Stimulated activated CD4-positive, alpha-beta T cell treated with anti-CD3 and anti-CD28 coated beads, Interleukin-15, amount 100 ng/mL, for 48 hours (primary cell): ENCODE measurements at places on chromosomes 5 and 9.

GRCh38 chr5:68240202-68240601, 24.6 kb downstream of the PIK3R1 start:
- no peak for DNase-seq

GRCh38 chr5:153571162-153571561, 80.7 kb downstream of the GRIA1 start:
- DNase-seq, result no peak

DNA sequence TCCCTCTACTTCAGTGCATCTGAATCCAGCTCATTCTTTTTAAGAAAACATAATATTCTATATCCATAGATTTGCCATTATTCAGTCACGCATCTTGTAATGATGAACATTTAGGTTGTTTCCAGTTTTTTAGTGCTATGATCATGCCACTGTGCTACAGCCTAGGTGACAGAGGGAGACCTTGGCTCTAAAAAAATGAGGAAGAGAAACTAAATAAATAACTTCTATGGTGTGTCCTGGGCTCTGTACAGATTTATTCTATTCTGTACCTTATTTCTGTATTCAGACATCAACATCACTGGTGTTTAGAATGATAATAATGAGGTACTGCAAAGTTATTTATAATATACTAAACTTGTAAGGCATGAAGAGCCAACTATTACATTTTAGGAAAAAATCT, 45.9 kb downstream of the PDE8B start:
- DNase-seq, result no peak

DNA sequence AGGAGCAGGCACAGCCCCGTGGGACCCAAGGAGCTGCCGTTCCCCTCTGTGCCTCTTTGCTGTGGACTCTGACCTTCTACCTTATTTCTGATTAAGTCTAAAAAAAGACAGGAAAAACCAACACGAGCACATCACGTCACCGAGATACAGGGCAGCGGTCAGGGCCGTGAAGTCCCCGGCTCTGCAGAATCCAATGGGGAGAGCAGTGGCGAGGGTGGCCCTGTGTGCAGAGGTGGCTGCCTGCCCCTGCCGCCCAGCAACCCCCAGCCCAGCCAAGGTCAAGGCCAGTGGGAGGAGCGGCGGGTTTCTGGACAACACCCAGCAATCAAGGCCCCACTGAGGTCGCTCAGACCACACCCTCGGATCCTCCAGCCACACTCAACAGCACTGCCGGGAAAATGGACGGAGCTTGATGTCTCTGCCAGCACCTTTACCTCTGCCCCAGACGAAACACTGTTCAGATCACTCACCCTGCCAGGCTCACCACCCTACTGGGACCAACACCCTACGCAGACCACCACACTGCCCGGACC, 32.7 kb upstream of the SLC9A3 start:
- DNase-seq, result no peak

GRCh38 chr5:33688066-33688465, 203.7 kb downstream of the ADAMTS12 start:
- no peak for DNase-seq

GRCh38 chr9:35367451-35367850, 122.5 kb upstream of the RUSC2 start:
- DNase-seq, result no peak

DNA sequence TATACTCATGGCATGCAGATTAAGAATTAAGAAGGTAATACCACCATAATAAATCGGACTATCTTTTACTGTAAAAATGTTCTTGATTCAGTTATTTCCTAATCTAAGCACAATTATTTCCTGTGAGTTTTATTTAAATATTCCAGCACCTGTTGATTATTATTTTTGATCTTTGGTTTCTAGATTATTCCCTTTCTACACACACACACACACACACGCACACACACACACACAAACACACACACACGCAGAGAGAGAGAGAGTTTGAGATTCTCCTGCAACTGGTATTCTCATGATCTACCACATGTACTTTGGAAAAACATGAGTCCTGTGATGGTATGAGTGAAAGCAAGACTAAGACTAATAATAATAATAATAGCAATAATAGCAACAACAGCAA, 17.0 kb upstream of the CKMT2 start:
- DNase-seq, result no peak

GRCh38 chr9:20622330-20623020, at the start of gene MLLT3:
Gene MLLT3 (minus strand): TSS chr9:20622499.
- peak; percentile 94 for DNase-seq

DNA sequence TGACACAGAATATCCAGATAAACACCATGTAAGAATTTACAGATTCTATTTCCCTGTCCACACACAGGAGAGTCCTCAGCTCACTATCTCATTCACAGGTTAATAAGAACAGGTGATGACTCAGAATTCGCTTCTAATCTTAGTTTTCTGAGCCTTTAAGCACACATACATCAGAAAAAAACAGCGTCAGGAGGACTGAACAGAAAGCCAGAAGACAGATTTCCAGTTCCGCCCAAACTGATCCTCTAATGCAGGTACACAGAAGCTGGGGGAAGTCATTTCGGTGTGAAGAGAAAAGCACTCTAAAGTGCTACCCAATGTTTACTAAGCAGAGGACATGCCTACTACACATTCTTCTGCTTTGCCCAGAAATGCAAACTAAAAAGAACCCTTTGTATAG, 1.6 kb downstream of the CEMIP2 start:
- DNase-seq, result no peak

GRCh38 chr9:82410306-82410705, 421.7 kb downstream of the SPATA31D1 start:
- DNase-seq, result no peak

DNA sequence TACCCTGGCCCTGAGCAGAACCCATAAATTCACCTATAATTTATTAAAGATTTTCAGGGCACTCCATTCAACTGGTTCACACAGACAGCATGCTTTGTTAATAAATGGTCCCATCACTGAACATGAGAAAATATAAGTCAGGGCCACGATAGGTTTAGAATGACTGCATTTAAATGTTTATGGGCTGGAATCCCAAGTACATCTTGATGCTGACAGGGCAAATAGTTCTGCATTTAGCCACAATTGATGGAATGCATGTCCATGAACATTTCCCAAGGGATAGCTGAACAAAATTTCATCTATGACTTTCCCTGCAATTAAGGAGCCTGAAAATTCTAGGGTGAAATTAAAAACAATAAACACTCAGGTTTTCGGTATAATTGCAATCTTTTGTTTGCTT, 124.5 kb downstream of the CAAP1 start:
- DNase-seq, result no peak

DNA sequence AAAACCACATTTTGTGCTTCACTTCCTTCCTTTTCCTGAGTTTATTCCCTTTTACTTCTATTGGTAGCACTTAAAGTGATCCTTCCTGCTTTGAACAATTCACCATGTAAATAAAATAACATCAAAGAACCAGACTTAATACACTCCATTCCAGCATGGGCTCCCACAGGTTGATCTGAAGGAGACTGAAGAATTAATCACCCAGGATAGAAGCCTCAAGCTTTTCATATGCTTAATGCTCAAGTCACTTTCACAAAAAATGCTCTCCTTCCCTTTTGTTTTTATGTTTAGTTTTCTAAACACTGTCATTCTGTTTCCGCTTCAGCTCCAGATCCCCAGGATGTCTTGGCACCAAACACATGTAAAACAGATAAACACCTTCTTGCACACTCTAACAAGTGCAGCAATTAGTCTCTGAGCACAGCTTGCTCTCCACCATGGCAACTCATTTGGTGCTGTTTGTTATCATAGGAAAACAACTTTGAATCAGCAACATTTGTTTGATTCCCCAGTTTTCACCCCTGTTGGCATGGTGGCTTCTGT, 37.0 kb downstream of the DMRTA1 start:
- DNase-seq, result no peak

DNA sequence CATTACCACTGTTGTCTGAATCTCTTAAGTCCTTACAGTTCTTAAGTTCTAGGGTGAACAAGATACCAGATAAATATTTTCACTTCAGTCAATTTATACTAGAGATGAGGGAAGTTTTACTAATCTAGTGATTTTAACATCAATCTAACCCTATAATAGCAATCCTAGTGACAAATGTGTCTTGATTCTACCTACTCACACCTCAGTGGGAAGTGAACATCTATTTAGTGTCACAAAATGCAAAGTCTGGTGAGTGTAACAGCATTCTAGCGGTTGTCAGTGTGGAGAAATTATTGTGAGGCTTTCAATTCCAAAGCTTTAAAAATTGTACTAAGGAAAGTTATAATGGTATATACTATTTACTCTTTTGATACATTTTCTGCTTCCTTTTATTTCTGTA, 225.8 kb upstream of the CYLC2 start:
- no peak for DNase-seq

GRCh38 chr5:155082401-155082800, 68.8 kb downstream of the KIF4B start:
- DNase-seq, result no peak

DNA sequence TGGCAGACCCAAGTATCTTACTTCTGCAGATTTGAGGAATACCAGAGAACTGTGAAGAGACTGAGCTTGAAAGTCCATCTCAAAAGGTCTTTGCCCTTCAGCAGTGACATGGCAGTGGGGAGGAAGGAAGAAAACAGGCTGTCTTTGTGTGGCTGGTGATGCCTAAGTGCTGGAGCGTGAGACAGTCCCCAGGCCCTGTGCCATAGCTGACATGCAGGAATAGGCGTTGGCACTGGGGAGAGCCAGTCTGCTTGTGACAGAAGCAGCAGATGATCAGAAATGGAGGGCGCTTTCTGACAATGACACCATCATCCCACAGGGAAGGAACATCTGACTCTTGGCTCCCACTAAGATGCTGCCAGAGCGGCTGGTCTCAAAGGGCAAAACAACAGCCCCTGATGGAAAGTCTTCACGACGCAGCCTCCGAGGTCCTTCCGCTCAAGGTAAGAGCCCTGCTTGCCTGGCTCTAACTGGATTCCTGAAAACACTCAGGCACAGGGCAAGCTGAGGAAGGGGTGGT, 15.5 kb upstream of the GLRX start:
- DNase-seq, result no peak

DNA sequence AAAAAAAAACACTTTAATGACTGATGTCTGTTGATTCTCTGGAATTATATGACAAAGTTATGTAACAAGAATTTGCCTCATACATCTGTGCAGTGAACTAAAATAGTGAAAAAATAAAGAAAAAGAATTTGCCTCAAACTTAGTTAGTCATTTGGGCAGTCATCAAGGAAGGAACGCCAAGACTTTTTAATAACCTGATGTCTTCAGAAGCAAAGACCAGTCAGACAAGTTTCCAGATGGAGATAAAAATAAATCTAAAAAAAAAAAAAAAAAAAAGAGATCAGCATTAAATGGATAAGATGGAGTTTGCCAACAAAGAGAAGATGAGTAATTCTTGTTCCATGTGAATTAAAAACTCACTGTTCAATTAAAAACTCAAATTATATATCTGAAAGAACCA, 52.3 kb upstream of the JMY start:
- DNase-seq, result no peak

DNA sequence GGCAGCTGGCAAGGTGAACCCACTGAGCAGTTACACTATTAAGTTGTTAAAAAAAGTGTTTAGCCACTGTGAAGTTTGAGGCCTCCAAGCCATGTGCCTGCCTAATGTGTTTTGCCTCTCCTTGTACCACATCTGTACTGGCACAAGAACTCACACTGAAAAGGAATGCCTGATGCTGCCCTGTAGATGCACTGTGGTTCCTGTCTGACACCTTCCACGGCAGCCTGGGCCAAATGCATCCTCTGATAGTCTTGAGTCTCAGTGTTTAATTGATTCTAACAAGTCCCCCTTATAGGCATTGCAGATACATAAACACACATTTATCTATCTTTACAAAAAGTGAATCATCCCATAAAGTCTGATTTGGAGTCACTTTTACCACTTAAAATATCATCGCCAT, 169.9 kb downstream of the TTC39B start:
- DNase-seq, result no peak

DNA sequence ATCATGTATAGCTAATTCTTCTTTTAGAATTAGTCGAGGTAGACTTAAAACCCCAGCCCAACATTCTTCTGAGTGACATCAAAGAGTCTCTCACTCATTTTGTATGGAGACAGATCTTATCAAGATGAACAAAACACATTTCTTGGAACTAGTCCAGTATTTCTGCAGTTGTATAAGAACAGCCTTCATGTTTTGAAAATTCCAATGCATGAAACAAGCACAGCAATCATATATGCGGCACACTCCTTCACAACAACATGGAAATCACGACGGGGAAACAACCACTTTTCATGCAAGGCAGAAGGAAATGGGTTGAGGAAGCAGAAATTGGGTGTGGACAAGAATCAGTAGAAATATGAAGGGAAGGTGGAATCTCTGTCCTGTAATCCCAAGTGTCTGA, 113.8 kb downstream of the PLK2 start:
- no peak for DNase-seq

DNA sequence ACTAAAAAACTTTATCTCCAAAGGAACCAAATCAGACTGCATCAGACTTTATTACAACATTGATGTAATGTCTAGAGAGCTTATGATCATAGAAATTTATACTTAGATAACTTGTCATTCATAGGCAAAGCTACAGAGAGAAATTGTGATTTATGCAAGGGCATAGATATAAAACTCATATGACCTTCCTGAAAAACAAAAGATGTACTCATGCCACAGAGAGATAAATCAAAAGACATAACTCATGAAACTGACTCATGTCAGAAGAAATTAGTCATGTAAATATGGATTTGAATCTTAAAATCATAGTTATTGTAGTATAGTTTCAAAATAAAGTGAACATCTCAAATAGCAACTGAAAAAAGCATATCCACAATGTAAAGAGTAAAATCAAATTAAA, 186.2 kb downstream of the GABBR2 start:
- no peak for DNase-seq

GRCh38 chr9:79639354-79639753, 67.6 kb downstream of the TLE4 start:
- no peak for DNase-seq

- no peak for DNase-seq
Measured at GRCh38 chr5:50702615-50703366, 36.4 kb downstream of the PARP8 start.

GRCh38 chr9:110217656-110218099, 9.7 kb upstream of the C9orf152 start:
- DNase-seq, result no peak

- DNase-seq, result no peak
Measured at GRCh38 chr5:36561601-36562000, 44.8 kb upstream of the SLC1A3 start.

- DNase-seq, result no peak
Measured at GRCh38 chr5:67437905-67438845, 241.6 kb upstream of the CD180 start.

- no peak for DNase-seq
Measured at GRCh38 chr9:3262826-3263529, 262.8 kb downstream of the RFX3 start.

- DNase-seq, result no peak
Measured at GRCh38 chr5:7868427-7868772, 431 bp downstream of the FASTKD3 start.
